ENCODE measurements at places on chromosomes 1 and 21.

DNA sequence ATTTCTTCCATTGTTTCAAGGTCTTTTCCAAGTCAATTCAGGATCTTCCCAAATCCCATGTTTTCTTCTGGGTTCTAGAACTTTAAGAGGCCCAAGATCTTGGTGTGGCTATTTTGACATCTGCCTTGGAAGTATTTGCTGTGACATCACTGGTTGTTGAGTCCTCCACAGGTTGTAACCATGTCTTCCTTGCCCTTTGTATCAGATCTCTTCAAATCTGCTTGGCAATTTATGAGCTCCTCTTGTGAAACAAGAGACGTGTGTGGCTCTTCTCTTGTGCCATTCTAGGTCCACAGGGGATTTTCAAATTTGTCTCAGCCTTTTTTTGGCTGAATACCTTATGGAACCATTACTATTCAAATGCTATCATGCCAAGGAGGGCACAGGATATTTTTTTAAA is 60.3 kb upstream of the KCNK2 start:
- DNase-seq = no peak

GRCh38 chr1:73772941-73773340 is 425.0 kb downstream of the LRRIQ3 start:
- DNase-seq = no peak

- DNase-seq = no peak
Measured at GRCh38 chr1:163201906-163202305, 810 bp downstream of the RGS5 start.

DNA sequence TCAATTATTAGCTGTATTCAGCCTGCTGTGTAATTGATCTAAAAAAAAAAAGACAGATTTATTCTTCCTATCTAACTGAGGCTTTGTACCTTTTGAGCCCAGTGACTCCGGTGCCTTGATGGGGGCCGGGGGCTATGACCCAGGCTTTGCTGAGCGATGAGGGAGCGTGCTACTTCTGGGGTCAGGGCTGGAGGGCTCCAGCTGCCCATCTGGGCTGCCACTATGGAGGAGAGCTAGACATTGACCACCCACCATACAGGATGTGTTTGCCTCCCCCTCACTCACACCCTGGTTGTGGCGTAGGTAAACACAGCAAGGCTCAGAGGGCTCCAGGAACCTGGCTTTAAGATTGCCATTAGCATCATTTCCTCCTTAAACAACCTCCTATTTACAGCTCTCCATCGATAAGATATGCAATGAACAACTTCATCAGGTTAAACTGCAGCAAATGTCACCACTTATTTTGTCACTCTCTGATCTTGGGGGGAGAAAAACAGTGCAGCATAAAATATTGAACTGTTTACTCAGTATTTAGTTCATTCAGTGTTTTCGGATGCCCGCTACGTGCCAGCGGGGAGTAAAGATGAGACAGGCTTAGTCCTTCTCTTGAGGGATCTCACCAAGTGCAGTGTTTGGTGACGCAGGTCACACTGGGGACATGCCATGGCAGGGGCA is 231.6 kb downstream of the KIF26B start:
- DNase-seq = no peak

- DNase-seq = no peak
Measured at GRCh38 chr1:169949139-169949538, 55.4 kb upstream of the SCYL3 start.

DNA sequence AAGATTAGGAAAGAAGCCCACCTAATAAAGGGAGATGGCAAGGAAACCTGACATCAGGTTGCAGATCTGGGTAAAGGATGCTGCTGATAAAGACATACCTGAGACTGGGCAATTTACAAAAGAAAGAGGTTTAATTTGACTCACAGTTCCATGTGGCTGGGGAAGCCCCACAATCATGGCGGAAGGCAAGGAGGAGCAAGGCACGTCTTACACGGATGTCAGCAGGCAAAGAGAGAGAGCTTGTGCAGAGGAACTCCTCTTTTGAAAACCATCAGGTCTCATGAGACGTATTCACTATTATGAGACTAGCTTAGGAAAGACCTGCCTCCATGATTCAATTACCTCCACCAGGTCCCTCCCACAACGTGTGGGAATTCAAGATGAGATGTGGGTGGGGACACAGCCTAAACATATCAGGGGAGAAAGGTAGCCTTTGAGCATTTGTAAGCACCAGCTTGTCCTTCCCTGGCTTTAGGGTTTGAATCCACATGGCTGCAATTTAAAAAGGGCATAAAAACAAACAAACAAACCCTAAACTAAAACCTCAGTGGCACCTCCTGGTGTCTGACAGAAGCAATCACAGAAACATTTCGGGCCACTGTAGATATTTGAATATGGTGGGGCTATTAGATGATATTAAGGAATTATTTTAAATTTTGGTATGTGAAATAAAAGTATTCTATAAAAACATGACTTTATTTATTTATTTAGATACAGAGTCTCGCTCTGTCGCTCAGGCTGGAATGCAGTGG is 33.1 kb downstream of the SLC2A7 start:
- DNase-seq = no peak

DNA sequence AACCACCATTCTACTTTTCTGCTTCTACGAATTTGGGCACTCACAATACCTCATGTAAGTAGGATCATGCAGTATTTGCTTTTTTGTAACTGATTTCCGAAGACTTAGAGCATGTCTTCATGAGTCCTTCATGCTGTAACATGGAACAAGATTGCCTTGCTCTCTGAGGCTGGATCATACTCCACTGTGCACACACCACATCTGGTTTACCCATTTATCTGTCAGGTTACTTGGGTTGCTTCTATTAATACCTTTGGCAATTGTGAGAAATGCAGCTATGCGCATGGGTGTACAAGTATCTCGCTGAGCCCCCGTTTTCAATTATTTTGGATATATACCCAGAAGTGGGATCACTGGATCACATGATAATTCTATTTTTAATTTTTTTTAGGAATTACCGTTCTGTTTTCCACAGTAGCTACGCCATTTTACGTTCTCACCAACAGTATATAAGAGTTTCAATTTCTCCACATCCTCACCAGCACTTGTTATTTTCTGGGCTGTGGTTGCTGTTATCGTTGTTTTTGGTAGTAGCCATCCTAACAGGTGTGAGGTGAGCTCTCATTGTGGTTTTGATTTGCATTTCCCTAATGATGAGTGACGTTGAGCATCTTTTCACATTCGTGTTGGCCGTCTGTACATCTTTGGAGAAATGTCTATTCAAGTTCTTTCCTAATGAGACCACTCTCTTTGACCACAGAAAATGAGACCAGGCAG is 10.7 kb upstream of the SLC2A5 start:
- no peak for DNase-seq

DNA sequence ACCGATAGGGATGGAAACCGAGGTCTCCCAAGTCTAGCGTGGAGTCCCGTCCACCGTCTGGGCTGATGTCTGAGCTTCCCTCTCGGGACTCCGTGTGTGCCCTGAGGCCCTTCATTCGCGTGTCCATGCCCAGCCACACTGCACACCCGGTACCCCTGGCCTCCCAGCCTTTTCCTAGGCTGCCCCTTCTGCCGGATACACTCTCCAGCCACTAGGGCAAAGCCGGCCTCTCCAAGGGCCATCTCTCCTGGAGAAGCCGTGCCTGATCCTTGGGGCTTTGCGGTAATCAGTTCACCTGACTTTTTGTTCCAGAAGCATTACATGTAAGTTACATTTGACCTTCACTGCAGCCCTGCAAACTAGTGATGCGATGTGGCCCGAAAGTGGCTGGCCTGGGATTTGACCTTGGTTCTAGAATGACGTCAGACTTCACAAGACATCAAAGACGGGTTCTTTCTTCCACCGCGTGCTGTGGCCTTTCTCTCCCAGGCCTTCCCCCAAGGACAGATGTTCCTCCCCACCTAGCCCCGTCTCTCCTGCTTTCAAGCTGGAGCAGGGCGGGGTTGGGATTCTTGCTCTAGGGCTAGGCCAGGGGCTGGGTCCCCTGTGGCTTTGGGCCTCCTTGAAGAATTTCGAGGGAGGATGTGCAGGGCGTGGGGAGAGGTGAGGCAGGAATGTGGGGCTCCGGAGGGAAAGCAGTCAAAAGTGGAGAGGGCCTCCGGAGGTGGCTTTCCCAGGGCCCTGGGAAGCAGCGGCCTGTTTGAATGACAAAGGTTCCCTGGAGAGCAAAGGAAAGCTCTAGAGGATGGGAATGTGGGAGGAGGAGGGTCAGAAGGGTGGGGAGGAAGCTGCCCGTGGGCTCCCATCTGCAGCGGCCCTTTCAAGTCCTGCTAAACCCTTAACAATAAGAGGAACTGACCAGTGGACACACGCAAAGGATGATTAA is 49.7 kb upstream of the SLC2A1 start:
- DNase-seq = no peak

GRCh38 chr1:63913533-63913932 is 139.7 kb downstream of the ROR1 start:
- DNase-seq = no peak

GRCh38 chr1:243727503-243728203 is 122.4 kb downstream of the AKT3 start:
- DNase-seq = no peak

All from putamen (tissue), 1 donor.